CD4-positive, alpha-beta T cell treated with Interleukin-21 for 1 hour (primary cell): ENCODE measurements at places on chromosomes 2 and 18.
A peak's percentile ranks its signal among the peaks of the same experiment; 100 is the strongest.

GRCh38 chr18:45085916-45086624 is 405.4 kb downstream of the SETBP1 start:
- DNase-seq = no peak

DNA sequence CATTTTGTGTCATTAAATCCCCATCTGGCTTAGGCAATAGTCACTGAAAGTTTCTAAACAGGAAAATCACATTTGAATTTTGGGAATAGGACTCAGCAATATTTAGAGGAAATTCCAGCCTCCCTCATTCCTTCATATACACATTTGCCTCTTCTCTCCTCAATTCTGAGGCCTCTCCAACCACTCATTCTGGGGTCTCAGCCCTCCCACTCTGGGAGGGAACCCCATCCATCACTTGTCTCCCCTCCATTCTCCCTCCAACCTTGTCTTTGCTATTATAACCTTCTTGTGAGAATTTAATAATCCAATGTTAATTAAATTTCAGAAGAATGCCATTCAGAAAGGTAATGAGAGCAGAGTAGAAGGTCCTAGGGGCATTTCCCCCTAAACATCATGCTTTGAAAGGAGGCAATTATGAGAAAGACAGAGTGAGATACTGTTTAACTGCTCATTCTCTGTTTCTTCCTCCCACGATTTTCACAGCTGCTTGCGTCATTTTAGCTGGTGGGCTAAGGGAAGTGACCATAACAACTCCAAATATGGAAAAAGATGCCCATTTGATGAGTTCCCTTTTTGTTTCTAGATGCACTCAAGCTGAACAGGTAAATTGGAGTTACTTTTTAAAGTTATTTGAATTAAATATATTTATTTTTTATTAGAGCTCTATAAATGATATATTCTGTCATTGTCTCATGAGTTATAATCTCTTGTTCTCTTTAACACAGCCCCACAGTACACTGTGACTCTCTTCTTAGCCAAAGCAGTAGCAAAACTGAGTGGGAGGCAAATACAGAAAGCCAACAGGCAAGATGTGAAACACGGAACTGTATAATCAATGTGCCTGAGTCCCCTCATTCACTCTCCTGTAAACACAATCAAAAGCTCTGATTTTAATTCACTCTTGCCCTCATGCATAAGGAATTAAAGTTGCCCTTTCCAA is 135.1 kb downstream of the DLGAP1 start:
- DNase-seq = no peak

DNA sequence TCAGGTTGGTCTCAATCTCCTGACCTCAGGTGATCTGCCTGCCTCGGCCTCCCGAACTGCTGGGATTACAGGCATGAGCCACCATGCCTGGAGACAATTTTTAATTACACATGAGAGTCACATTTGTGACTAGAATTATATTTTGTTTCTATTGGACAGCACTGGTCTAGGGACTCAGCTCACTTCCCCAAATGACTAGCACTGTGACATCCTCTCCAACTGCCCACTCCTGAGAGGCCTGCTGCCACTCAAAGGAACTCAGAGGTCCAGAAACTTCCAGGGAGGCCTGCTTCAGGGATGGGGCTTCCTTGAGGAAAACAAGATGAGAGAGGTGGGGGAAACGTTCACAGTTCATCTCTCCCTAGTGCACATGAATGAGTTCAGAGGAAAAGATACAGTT is 29.5 kb downstream of the TMEM163 start:
- no peak for DNase-seq

DNA sequence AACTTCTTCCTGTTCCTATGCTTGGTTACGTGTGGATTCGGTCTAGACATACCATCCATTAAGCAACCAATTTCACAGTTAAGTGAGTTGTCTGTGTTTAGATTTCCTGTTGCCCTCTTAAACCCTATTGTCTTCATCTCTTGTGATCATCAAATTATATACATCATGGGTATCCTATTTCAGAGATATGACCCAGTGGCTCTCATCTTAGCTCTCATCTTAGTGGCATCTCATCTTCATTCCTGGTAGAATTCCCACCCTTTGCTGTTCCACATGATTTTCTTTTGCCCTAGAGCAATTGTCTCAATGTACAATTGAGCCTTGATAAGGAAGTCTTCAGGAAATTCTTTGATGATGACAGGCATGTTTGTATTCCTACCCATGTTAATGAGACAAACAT is 29.4 kb upstream of the FN1 start:
- DNase-seq = no peak

DNA sequence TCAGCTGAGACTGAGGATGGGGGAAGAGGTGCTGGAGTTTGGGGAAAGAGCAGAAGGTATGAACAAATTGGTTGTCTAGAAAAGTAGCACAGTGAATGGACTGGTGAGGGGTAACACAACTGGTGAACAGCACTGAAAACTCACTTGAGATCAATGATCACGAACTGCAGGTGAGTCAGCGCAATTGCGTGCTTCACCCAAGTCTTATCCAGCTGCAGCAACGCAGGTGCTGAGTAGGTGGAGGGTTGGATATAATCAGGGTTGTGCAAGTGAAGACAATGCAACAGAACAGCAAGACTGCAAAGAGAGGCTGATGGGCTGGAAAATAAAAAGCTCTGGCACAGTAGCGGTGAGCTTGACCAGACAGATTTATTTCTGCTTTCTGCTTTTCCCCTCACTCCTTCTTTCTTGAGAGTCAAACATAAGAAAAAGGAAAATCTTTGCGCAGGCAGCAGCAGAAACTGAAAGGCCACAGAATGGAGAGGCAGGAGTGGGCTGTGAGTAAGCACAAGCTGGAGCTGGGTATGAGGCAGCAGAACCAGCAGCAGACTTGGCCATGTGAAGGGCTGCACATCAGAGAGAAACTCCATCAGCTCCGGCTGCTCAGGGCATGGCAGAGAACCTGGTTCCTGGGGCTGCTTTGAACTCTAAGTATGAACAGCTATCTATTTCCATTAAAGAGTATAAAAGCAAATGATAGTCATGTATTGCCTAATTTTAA is 99.4 kb upstream of the ARL5A start:
- no peak for DNase-seq

- no peak for DNase-seq
These were observed 75.8 kb upstream of the SPRED2 start for GRCh38 chr2:65508225-65508624.

DNA sequence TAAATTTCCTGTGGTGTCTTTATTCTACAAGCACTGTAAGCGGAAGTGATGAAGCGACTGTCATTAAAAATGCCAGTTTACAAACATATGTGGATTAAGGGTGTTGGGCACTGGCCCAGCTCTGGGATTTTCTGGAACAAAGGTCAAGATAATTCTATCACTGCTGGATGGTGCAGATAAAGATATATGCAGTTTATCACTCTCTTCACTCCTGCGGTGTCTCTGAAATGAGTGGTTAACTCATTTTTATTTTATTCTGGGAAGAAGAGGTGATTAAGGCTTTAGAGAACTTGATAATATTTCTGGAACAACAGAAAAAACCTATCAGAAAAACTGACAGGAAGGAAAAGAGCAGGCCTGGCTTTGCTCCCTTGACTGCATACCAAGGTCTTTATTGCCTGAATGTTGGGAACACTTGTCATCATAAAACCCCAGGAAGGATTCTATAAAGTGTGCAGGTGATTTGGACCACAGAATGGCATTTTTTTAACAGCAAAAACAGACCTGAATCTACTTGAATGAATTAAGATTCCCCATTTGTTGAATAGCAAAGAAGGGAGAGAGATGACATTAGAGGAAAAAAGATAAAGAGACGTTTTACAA is 32.4 kb downstream of the ABCB11 start:
- DNase-seq = no peak

DNA sequence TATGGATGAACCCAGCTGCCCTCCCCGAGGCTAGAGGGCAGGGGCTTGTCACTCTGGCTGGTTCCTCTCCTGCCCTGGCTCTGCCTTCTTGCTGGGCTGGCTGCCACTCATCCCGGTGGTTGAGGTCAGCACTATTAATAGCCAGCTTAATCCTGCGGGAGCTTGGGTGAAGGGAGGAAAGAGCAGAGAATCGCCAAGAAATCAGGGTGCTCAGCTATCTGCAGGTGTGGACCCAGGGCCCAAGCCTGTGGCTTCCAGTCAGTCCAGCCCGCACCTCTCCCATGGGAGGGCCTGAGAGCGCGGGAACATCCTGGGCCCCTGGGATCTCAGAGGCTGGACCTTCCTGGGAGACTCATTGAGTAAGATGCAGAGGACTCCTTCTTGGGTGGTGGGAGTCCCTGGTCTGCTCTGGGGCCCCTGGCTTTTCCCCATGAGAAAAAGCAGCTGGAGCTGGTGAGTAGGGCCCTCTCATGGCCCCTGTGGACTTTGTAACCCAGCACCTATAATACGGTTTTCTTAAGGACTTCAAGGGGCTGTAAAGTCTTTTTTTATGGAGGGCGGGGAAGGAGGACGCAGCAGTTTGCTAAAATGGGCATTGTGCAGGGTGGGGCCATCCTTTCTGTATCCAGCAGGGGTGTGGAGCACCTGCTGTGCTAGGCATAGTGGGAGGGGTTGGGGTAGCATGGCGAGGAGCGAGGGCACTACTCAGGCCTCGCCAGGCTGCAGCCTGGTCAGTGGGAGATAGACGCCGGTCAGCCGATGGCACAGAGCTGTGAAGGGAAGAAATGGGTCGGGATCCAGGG is 27.4 kb upstream of the CNNM3 start:
- DNase-seq = no peak

DNA sequence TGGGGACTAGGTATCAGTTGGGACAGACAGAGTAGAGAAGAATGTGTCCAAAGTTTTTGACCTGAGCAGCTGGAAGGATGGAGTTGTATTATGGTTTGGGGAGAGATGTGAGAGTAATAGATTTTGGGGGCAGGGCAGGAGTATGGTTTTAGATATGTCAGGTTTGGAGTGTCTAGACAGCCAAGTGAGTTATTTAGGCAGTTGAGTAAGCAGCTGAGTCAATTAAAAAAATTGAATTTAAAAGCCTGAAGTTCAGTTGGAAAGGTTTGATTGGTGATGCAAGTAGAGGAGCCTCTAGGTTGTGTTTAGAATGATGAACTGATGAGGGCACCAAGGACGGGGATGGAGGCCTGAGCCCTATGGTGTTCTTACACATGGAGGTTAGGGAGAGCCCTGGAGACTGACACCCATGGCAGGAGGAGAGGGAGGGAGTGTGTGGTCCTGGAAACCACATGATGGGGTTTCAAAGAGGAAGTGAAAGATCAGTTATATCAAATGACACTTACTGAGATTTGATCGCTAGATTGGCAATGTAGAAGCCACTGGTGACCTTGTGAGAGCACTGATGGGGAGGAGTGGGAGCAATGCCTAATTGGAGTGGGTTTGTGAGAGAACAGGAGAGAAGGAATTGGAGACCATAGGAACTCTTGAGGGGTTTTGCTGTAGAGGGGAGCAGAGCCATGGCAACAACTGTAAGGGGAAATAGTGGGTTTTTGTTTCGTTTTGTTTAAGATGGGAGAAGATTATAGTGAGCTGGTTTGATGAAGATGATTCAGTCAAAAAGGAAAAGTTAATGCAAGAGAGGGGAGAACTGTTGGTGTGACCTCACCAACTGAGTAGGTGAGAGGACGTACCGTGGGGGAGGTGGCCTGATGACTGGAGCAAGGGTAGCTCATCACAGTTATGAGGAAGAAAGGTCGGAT is 10.3 kb downstream of the ITGA6 start:
- DNase-seq = peak; percentile 42

GRCh38 chr18:55343396-55344073 is 244.5 kb downstream of the TCF4 start:
- no peak for DNase-seq

DNA sequence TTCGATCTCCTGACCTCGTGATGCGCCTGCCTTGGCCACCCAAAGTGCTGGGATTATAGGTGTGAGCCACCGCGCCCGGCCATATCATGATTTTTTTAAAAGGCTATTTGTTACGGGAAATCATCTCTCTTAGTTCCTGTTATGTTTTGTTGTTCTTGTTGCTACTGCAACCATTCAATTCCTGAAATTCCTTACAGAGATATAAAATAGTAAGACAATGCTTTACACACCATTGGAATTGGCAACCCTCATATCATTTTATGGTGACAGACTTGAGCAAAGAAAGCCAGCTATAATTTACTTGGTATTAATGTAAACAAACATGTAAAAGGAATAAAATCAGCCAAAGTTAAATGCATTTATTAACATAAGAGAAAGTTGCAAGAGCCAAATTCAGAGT is 163.0 kb downstream of the FIGN start:
- DNase-seq = no peak

- DNase-seq = no peak
These were observed 76.8 kb upstream of the THUMPD2 start for GRCh38 chr2:39855856-39856255.

- no peak for DNase-seq
These were observed 457.5 kb upstream of the FANCL start for GRCh38 chr2:58698620-58699019.

GRCh38 chr2:1550658-1551316 is 137.5 kb downstream of the TPO start:
- DNase-seq = peak; percentile 45

- no peak for DNase-seq
These were observed 395.8 kb downstream of the LNPK start for GRCh38 chr2:175606010-175606841.

- no peak for DNase-seq
These were observed 245.7 kb downstream of the TNS1 start for GRCh38 chr2:217757108-217757463.

GRCh38 chr2:11502740-11503292 is 31.0 kb upstream of the GREB1 start:
- no peak for DNase-seq

GRCh38 chr18:32328974-32329373 is 139.1 kb downstream of the MEP1B start:
- no peak for DNase-seq
